Activated CD4-positive, alpha-beta T cell treated with anti-CD3 and anti-CD28 coated beads, Interleukin-2, amount 50 U/mL, for 48 hours (primary cell): ENCODE measurements at places on chromosomes 11 and 22.

DNA sequence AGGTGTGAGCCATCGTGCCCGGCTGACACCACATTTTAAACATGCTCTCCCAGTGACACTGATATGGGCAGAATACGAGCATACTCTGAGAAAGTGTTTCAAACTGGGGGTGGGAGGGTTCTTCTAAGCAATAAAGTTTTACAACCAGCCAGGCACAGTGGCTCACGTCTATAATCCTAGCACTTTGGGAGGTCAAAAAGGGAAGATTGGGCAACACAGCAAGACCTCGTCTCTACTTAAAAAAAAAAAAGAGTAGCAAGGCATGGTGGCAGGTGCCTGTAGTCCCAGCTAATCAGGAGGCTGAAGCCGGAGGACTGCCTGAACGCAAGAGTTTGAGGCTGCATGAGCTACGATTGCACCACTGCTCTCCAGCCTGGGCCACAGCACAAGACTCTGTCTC, 2.2 kb downstream of the GANAB start:
- DNase-seq = no peak

GRCh38 chr11:17506314-17506713, 29.7 kb upstream of the ABCC8 start:
- no peak for DNase-seq

DNA sequence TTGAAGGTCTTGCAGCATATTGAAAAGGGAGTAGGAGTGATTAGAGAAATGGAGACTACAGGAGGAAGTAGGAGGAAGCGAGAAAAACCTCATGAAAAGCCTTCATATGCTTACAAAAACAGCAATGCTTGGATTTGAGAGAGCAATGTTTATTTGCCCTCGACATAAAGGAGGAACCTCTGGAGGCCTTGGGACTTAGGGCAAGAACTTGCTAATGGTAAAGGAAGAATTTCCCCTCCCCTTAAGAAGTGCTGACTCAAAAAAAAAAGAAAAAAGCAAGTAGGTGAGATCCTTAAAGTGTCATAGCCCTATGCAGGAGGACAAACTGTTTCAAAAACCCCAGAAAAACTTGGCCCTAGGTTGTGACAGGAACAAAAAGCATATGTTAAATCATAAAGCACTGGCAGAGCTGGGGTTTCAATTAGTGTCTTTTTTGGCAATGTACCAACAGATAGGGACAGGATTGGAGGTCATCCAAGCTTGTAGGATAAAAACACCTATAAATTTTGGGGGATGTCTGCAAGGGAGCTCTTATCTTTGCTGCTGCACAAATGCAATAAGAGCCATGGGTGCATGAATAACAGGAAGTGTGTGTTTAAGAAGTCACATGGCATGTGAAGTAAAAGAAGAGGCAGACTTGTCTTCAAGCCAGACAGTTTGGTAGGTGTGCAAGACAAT, 4.9 kb downstream of the GLYAT start:
- no peak for DNase-seq

DNA sequence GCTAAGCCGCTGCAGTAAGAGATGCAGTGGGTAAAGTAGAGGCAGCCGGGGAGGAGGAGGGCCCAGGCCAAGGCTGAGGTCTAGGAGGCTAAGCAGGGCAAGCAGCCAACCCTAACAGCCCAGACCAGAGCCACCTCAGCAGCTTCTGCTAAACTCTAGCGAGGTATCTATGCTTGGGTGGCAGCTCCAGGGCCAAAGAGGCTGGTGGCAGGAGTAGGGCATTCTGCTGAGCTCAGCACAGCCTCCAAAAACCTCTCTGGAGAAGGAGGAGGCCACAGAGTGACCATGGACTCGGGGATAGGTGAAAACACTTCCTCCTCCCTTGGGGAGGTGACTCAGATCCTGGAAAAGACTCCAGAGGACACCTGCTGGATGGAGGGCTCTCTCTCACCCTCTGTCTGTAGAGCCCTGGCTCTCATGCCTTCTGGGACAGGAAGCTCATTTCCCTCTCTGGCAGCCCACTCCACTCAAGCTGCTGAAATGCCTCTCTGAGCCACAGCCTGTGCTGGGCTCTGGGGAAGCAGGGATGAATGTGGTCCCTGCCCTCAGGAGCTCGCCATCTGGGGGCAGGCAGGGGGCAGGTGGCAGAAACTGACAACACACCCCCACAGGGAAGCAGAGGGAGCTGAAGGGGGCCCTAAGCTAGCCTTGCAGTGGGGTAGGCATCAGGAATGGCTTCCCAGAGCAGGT, 16.5 kb upstream of the TPBGL start:
- DNase-seq = no peak

- peak; percentile 36 for DNase-seq
These were observed 195.9 kb downstream of the CSNK2A3 start for GRCh38 chr11:11157185-11157584.

- no peak for DNase-seq
These were observed 18.1 kb downstream of the JHY start for GRCh38 chr11:122900587-122901202.

- peak; percentile 27 for DNase-seq
These were observed 1.4 kb upstream of the DPP3 start for GRCh38 chr11:66478729-66479393.

GRCh38 chr22:48226026-48227013, 1463.9 kb downstream of the TBC1D22A start:
- DNase-seq = no peak

DNA sequence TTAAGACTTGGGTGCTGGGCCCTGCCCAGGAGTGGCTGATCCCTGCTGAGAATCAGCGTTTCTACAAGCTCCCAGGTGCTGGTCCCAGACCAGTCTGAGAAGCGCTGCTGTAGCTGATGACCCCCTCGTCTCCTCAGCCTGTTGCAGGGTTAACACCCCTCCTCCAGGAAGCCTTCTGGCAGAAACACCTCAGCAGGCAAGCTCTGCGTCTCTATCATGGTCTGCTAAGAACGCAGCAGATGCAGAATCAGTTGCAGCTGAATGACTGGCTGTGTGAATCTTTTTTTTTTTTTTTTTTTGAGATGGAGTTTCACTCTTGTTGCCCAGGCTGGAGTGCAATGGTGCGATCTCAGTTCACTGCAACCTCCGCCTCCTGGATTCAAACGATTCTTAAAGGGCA, 132.5 kb downstream of the CACNA1I start:
- DNase-seq = no peak

DNA sequence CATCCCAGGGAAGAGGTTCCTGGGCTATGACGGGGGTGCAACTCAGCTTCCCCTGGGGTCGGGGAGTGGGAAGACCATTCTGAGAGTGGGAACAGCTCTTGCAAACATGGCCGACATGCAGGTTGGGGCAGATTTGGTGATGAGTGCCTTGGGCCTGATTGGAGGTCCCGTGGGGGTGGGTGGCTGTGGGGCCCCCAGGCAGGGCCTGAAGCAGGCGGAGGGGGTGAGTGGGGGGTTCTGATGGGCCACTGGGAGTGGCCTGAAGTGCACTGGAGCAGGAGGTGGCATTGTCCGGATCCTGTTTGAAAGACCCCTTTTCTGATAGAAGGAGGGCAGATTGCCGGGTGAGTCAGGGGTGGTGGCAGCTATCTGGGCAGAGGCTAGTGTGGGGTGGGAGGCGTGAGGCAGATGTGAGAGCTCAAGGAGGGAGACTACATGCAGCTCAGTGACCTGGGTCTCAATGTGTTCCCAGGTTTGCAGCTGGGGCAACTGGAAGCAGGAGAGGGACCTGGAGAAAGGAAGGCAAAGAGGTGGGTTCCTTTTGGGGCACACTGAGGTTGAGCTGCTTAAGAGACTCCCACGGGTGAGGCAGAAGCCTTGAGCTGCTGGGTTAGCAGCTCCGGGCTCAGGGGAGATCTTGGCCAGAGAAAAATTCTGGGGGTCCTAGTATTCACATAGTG, 15.1 kb downstream of the MYEOV start:
- no peak for DNase-seq
